H9 (cell line): ENCODE measurements at places on chromosomes 12 and 14.

DNA sequence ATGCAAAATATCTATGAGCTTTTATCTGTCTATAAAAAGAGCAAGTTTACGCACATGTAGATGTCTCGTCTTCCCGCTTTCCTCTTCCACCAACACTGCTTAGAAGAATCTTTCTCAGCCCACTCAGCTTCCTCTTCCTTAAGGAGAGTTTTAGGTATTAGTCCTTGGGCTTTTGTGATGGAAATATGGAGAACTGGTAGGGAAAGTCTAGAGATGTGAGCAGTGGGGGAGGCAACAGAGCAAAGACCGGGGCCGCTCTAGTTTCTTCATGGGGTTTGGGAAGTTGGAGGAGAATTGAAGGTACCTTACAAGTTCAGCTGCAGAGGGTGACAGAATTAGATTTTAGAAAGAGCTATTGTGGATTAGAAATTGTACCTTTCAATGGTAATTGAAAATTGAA, 56.3 kb upstream of the CPNE8 start:
- H3K4me3 ChIP-seq = no peak overlapping the region
- no peak for DNase-seq
- H3K4me1 ChIP-seq = no peaks in the 10 kb centered on the region
- no peaks in the 10 kb centered on the region for H3K27me3 ChIP-seq
- no peaks in the 10 kb centered on the region for H3K36me3 ChIP-seq

GRCh38 chr12:15443050-15443449, 120.7 kb downstream of the PTPRO start:
- no peak overlapping the region for H3K27ac ChIP-seq
- no peaks in the 10 kb centered on the region for H3K4me1 ChIP-seq
- H3K27me3 ChIP-seq = no peaks in the 10 kb centered on the region
- DNase-seq = no peak
- no peaks in the 10 kb centered on the region for H3K36me3 ChIP-seq

DNA sequence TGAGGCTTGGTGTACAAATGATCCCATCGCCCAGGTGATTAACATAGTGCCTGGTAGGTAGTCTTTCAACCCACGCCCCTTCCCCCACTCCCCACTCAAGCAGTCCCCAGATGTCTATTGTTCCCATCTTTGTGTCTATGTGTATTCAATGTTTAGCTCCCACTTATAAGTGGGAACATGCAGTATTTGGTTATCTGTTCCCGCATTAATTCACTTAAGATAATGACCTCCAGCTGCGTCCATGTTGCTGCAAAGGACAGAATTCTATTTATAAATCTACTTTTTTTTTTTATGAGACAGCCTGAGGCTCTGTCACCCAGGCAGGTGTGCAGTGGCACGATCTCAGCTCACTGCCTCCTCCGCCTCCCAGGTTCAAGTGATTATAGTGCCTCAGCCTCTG, 15.7 kb downstream of the SPX start:
- DNase-seq = no peak
- H3K27ac ChIP-seq = no peak overlapping the region
- H3K4me3 ChIP-seq = no peak overlapping the region
- H3K4me1 ChIP-seq = no peaks in the 10 kb centered on the region
- H3K36me3 ChIP-seq = no peaks in the 10 kb centered on the region

GRCh38 chr12:38813923-38814322, 91.5 kb downstream of the CPNE8 start:
- no peak overlapping the region for H3K4me3 ChIP-seq
- DNase-seq = no peak
- peaks cover 3% of the 10 kb centered on the region for H3K36me3 ChIP-seq
- no peaks in the 10 kb centered on the region for H3K4me1 ChIP-seq

GRCh38 chr14:71333705-71334104, 426.4 kb downstream of the PCNX1 start:
- no peaks in the 10 kb centered on the region for H3K27me3 ChIP-seq
- no peak overlapping the region for H3K4me3 ChIP-seq
- H3K36me3 ChIP-seq = peaks cover 10% of the 10 kb centered on the region
- no peaks in the 10 kb centered on the region for H3K4me1 ChIP-seq
- DNase-seq = no peak
- no peak overlapping the region for H3K27ac ChIP-seq

- no peaks in the 10 kb centered on the region for H3K4me1 ChIP-seq
- H3K27ac ChIP-seq = no peak overlapping the region
- H3K27me3 ChIP-seq = no peaks in the 10 kb centered on the region
- H3K36me3 ChIP-seq = no peaks in the 10 kb centered on the region
- no peak for DNase-seq
Observed at GRCh38 chr14:104298458-104298857, 160.1 kb downstream of the KIF26A start.

DNA sequence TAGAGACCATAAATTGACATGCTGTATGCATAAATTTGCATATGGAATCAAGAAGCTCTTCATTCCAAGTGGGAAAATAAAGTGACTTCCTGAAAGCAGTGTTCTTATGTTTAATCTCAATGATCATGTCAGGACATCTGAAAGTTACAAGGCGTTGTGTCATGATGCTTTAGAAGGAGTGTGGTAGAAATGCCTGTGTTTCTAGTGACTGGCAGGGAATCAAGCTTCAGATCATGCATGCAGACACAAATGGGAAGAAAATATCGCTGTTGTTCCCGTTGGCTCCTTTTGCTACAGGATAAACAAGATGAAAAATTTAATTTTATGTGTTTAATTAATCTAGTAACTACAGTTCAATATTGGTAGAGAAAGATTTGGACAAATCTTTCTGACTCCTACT, 298.1 kb upstream of the SYT1 start:
- no peak overlapping the region for H3K4me3 ChIP-seq
- H3K27me3 ChIP-seq = no peaks in the 10 kb centered on the region
- no peaks in the 10 kb centered on the region for H3K36me3 ChIP-seq
- H3K27ac ChIP-seq = no peak overlapping the region

- H3K27me3 ChIP-seq = no peaks in the 10 kb centered on the region
- no peaks in the 10 kb centered on the region for H3K36me3 ChIP-seq
Observed at GRCh38 chr12:122918827-122919226, 22.9 kb upstream of the VPS37B start.

GRCh38 chr12:76449583-76449982, 101.4 kb upstream of the BBS10 start:
- no peak overlapping the region for H3K4me3 ChIP-seq
- H3K36me3 ChIP-seq = peaks cover 3% of the 10 kb centered on the region; the same call in 1 of the 3 replicates
- no peak for DNase-seq

- no peak overlapping the region for H3K4me3 ChIP-seq
- H3K36me3 ChIP-seq = peaks cover 28% of the 10 kb centered on the region
- H3K27me3 ChIP-seq = no peaks in the 10 kb centered on the region
- no peak overlapping the region for H3K27ac ChIP-seq
- no peak for DNase-seq
- H3K4me1 ChIP-seq = peaks cover 2% of the 10 kb centered on the region; the same call in 1 of the 2 replicates
Observed at GRCh38 chr12:6550294-6551062, 5.4 kb downstream of the IFFO1 start.

GRCh38 chr12:118094039-118094438, 9.8 kb downstream of the VSIG10 start:
- peaks cover 4% of the 10 kb centered on the region; the same call in 1 of the 2 replicates for H3K4me1 ChIP-seq
- no peak for DNase-seq
- no peaks in the 10 kb centered on the region for H3K27me3 ChIP-seq
- no peak overlapping the region for H3K4me3 ChIP-seq
- no peak overlapping the region for H3K27ac ChIP-seq
- H3K36me3 ChIP-seq = peaks cover 28% of the 10 kb centered on the region

- H3K4me1 ChIP-seq = peaks cover 2% of the 10 kb centered on the region; the same call in 1 of the 2 replicates
- H3K4me3 ChIP-seq = peak within 1 kb of the TSS; percentile 86
- H3K36me3 ChIP-seq = peaks cover 13% of the 10 kb centered on the region
Observed at GRCh38 chr14:61321385-61322010, at the start of gene PRKCH. Gene PRKCH (plus strand): TSS chr14:61321579. CDS start chr14:61322102, 523 bp downstream.

DNA sequence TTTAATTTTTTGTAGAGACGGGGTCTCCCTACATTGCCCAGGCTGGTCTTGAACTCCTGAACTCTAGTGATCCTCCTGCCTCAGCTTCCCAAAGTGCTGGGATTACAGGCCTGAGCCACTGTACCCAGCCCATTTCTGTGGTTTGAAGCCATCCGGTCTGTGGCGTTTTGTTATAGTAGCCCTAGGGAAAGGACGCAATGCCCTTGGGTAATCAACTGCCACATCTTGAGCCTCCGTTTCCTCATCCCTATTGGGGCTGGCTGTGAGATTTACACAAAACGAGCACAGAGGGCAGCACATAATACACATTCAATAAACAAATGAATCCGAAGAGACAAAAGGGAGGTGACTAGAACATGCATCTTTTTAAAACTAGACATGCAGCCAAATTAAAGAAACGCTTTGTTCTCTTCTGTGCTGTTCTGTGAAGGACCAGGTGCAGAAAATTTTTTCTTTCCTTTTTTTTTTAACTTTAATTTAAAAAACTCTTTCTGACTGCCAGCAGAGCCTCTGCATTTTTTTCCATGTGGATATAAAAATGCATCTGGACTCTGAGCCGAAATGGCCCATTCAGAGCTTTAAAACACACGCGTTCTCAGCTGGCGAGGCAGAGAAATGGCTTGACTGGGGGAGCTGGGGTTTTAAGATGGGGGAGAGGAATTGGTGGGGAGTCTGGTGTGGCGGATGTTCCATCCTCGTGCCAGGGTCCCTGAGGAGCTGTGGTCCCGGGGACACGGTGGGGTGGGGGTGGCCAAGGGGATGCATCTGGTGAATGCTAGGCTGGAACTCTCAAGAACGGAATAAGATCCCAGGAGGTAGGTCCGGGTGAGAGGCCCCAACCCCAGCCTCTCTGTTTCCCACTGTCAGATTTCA, 119.0 kb downstream of the RBM19 start:
- DNase-seq = no peak
- peaks cover 15% of the 10 kb centered on the region for H3K36me3 ChIP-seq
- no peak overlapping the region for H3K4me3 ChIP-seq
- H3K4me1 ChIP-seq = no peaks in the 10 kb centered on the region
- no peaks in the 10 kb centered on the region for H3K27me3 ChIP-seq
- no peak overlapping the region for H3K27ac ChIP-seq
